Kidney epithelial cell (primary cell): ENCODE measurements at places on chromosomes 2 and 18. TPM values are rescaled to one million over a fixed set of nuclear protein-coding genes. Genes with fewer than 3 reads are reported as not detected.

The SLC40A1 gene
- 7.5 and 8.3 TPM in 2 replicates for total RNA-seq

The ABCB11 gene
- not detected in 2 replicates for total RNA-seq

The SERPINB13 gene
- not detected in 2 replicates for total RNA-seq

The POTEI gene
- not detected in 2 replicates for total RNA-seq

The SLC19A3 gene
- total RNA-seq = 0.07 and 0.25 TPM in 2 replicates
